Right ventricle myocardium superior (tissue), 1 donor: ENCODE measurements at places on chromosomes 16 and 17. TPM values are rescaled to one million over a fixed set of nuclear protein-coding genes. Genes with fewer than 3 reads are reported as not detected.

NDEL1 gene
- total RNA-seq, result 24.8 TPM

ULK2 gene
- 14.6 TPM for total RNA-seq

ANKRD40CL gene
- total RNA-seq, result not detected

EIF3C gene
- total RNA-seq, result 378 TPM

EVPL gene
- 0.08 TPM for total RNA-seq

- DNase-seq, result no peak
Observed at GRCh38 chr16:55697867-55698266, 42.1 kb downstream of the SLC6A2 start.

GRCh38 chr17:17071531-17072360, 29.5 kb downstream of the MPRIP start:
- no peak for DNase-seq

- no peak for DNase-seq
Observed at GRCh38 chr17:41287050-41287449, 11.6 kb downstream of the KRTAP9-7 start.

DNA sequence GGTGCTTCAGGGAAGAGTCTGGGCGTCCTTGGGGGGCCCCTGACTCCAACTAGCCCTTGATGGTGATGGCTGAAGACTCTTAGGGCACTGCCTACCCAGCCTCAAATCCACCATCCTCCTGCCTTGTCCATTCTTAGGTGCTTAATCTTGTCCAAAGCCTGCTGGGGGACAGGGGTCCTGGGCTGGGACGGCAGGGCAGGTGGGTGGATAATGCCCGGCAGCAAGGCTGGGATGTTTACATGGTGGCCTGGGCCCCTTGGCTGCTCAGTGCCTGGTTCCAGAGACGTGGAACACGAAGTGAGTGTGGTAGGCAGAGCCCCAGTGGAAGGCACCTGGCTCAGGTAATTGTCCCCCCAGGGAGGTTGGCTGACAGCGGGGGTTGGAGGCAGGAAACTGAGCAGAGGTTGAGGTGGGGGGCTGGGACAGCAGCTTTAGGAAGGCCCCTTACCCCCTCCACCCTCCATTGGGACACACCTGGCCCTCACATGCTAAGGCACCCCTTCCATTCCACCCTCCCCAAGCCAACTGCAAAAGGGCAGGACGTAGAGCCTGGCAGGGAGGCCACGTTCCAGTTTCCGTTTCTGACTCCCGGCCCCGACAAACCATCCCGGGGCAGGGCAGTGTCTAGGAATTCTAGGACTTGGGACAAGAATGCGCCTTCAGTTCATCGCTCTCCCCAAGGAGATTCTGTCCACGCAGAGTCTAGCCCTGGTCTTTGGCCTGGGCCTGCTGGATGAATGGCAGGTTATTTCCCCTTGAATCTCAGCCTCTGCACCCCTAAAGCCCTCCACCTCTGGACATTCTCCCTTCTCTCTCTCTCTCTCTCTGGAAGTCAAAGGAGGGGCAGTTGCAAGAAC, 1.9 kb downstream of the FOXJ1 start:
- DNase-seq, result no peak

- DNase-seq, result no peak
Observed at GRCh38 chr17:9646546-9646885, 1.2 kb downstream of the USP43 start.

DNA sequence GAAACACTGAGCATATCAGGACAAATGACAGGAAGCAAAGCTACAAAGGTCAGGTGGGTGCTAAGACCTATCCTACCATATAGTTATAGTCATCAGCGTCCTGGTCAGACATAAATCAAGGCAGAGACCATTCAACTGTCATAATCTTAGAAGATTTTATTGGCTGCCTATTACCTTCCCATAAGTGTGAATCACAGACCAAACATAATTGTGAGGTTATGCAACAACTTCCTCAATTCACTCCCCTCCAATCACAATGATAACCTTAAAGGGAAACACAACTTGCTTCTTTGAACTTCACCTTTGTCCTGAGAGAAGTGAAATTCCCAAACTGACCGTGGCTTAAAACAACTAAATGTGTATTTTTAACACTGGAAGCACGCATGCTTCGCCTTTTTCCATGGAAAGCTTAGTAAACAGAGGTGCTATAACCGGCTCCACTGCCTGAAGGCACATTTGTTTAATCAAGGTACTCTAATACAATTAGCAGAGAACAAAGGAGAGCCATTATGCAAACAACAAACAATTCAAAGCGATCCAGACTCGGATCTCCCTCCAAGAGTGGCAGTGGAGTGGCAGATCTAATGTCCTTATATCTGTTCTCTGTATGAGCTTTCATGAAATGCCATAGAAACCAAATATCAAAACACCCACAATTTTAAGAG, 84.9 kb downstream of the TMEM114 start:
- no peak for DNase-seq

GRCh38 chr16:82010649-82011048, 621 bp downstream of the SDR42E1 start:
- DNase-seq, result no peak

DNA sequence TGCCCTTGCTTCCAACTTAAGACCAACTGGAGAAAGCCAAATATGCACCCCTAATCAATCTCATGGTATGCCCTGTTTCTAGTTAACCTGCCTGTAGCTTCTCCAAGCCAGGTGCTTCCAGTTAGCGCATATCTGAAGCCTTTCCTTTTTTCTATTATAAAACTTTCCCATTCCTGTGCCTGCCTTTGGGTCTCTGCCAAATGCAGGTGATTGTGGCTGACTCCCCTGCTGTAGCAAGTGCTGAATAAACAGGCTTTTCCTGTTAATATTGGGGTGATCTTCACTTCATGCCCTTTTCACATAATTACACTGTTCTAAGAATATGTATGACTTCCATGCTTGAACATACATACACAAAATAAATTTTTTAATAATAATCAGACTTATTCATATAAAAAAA, 207.4 kb downstream of the TANC2 start:
- DNase-seq, result no peak

- no peak for DNase-seq
Observed at GRCh38 chr16:27959914-27960313, 103.6 kb downstream of the GSG1L start.

DNA sequence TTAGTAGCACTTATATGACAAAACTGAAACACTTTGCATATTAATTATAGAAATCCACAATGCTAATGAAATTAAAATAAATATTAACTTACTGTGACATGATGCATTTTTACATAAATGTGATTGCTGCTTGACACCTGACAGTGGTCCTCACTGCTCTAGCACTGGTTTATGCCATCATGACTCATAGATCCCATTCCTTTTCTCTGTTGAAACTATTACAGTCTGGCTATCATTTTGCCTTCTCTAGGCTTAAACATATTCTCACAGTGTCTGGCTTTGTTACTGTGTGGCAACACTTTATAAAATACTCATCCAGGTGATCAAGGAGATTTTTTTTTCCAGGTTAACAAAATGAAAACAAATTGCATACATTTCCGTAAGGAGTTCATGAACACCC, 108.0 kb downstream of the MRTFB start:
- no peak for DNase-seq

DNA sequence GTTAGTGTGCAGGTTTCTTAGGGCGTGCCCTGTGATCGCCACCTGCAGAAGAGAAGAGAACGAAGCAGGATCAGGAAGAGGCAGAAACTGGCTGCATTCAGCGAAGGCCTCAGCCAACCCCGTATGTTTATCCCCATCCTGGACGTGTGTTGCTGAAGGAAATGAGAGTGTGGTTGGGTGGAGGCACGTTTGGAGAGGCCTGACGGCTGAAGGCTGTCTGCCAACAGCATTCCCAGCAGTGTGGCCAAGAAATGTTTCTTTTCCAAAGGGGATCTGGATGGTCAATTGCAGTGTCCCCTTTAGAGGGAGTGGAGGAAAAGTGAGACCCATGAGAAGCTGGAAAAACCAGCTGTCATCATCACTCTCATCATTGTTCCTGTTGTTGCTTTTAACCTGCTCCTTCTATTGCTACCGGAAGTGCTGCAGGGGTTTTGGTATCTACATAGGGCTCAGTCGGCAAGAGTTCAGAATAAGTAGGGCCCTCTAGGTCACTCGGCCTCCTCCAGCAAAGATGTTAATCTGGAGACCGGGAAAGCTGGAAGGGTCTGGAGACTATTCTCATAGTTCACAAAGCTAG, 46.5 kb upstream of the SLC47A1 start:
- no peak for DNase-seq
